Activated naive CD4-positive, alpha-beta T cell treated with Interleukin-2 at 50 U/mL for 16 hours (primary cell): ENCODE measurements at places on chromosomes 12 and 14.

DNA sequence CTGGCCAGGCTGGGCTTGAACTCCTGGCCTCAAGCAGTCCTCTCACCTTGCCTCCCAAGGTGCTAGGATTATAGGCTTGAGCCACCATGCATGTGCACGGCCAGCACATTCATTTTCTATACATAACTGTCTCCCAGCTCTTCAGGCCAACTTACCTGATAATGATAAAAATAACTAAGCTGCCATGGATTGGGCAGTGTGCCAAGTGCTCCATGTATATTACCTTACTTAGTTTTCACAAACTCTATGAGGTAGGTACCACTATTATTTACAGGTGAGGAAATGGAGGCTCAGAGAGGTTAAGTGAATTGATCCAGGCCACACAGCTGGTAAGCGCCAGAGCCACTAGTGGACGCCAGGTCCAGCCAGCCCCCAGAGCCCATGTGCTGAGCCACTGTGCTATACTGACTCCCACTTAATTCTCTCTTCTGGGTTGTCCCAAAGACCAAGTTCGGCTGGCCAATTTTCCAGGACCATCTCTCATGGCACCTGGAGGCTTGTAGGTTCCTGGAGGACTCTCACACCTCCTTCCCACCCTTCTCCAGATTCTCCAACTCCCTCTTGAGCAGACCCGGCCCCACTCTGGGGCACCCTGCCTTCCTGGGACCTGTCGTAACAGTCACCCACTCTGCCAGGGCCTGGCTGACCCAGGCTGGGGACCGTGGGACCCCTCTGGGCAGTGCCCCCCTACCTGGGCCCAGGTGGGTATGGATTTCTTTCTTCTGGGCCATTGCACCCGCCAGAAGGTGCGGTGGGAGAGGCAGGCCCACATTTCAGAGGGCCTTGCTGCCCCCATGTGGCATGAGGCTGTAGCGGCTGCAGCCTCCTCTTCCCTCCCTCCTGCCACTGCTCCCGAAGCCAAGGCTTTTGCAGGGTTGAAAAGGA, 30.2 kb upstream of the CIPC start:
- DNase-seq, result peak; percentile 64

GRCh38 chr12:95990136-95990535, 6.0 kb downstream of the HAL start:
- no peak for DNase-seq

- no peak for DNase-seq
Measured at GRCh38 chr14:56224691-56225681, 106.8 kb downstream of the PELI2 start.

DNA sequence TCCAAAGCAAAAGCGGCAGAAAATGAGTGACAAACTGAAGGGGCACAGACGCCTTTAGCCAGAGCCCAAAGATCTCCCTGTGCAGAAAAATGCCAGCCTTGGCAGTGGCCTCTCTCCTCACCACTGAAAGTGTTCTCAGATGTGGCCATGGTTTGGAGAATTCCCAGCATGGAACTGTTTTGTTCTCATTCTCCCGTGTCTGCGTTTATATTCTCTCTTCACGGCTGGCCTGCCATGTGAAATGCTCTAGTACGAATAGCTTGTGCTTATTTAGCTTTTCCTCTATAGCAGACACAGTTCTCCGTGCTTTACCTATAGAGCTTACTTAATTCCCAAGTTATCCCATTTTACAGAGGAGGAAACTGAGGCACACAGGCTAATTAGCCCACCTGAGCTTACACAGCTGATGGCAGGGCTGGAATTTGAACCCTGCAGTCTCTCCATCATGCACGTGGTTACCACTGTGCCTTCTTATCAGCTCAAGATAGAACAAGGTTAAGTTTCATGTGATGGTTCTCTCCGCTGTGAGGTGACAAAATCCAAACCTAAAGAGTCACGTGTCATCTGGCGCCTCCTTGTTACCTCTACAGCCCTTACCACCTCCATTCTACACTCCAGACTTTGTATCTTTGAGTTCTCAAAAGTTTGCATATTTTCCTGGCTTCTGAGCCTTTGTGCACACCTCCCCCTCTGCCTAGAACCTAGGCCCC, 141.6 kb downstream of the GCH1 start:
- no peak for DNase-seq

GRCh38 chr12:49043856-49044258, 16.7 kb downstream of the KMT2D start:
- DNase-seq, result peak; percentile 77

- no peak for DNase-seq
Measured at GRCh38 chr12:124109760-124110159, 136.7 kb downstream of the ZNF664 start.

DNA sequence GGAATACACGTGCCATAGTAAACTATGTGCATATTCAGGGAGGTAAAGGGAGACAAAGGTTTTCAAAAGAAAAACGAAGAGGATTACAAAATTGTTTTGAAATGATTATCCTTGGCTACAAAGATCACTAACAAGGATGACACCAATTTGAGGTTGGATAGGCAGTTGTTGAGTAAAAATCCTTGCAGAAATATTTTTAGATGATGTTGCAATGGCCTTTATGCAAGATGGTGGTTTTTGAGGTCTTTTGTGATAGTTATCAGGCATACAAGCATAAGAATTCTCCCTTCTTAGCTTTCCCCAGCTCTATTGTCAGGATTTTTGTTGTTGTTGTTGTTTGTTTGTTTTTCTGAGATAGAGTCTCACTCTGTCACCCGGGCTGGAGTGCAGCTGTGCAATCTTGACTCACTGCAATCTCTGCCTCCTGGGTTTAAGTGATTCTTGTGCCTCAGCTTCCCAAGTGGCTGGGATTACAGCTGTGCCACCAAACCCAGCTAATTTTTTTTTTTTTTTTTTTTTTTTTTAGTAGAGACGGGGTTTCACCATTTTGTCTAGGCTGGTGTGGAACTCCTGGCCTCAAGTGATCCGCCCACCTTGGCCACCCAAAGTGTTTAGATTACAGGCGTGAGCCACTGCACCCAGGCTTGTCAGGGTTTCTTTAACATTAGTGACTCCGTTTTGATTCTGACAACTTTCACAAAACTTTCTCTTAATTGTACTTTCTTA, 7.8 kb downstream of the RNASE1 start:
- no peak for DNase-seq

- DNase-seq, result no peak
Measured at GRCh38 chr12:132239392-132239791, 90.0 kb downstream of the GALNT9 start.

GRCh38 chr12:80129895-80130530, 30.7 kb downstream of the OTOGL start:
- DNase-seq, result no peak

GRCh38 chr12:73599268-73599667, 938.4 kb upstream of the ATXN7L3B start:
- DNase-seq, result no peak

DNA sequence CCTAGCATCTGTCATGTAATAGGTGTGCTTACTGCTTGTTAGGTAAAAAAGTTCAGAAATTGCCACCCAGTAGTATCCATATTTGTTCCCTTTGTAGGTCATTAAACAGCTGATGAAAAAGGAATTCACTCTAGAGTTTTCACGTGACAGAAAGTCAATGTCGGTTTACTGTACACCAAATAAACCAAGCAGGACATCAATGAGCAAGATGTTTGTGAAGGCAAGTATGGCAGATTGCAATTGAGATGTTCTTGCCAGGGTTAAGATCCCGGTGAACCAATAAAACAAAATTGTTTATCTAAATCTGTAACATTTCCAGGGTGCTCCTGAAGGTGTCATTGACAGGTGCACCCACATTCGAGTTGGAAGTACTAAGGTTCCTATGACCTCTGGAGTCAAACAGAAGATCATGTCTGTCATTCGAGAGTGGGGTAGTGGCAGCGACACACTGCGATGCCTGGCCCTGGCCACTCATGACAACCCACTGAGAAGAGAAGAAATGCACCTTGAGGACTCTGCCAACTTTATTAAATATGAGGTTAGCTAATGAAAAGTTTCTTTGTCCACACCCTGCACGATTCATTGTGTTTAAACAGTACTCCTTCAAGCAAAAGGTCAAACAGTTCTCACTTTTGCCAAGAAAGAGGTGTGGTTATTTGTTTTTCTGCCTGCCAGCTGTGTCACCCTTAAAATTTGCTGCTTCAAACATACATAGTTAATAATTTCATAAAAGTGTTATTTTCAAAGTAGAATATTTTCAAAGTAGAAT, 58.3 kb downstream of the ATP2A2 start:
- DNase-seq, result no peak

DNA sequence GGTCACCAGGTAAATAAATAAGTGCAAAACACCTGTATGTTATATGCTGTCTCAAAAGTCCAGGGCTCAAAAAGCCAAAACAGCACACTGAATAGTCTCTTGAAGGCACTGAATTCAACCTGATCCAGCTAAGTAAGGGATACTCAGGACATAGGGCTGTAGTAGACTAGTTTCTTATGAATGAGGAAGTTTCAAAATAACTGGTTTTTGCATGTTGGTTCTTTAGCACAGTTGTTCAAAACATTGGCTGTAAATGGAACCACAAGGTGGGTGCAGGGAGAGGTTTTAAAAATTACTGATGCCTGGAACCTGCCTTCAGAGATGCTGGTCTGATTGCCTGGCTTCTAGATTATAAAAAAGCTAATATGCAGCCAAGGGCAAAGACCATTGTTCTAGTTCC, 34.1 kb downstream of the NDUFA12 start:
- DNase-seq, result no peak

DNA sequence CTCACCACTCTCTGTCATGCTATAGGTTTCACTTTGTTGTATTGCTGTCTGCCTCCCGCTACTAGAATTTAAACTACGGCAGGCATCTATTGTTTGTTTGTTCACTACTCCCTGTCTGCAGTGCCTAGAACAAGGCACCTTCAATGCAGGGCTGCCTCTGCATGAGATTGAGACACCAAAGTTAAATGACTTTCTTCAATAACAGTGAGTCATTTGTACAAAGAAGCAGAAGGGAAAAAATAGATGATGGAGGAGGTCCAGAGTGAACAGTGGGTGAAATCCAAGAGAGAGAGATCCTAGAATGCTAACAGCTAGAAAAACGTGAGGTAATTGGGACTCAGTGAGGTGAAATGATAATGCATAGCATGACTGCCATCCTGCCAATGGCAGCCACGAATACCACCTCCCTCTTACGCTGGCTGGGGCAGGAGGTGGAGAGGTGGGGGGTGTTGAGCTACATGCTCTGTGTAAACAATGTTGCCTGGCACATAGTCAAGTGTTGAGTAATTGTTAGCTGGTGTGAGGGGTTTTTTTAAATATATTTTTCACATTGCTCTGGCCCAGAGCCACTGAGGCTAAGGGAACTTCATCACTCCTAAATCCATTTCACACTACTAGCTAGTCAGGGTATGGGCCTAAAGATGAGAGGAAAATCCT, 367.6 kb downstream of the RPS29 start:
- DNase-seq, result no peak

DNA sequence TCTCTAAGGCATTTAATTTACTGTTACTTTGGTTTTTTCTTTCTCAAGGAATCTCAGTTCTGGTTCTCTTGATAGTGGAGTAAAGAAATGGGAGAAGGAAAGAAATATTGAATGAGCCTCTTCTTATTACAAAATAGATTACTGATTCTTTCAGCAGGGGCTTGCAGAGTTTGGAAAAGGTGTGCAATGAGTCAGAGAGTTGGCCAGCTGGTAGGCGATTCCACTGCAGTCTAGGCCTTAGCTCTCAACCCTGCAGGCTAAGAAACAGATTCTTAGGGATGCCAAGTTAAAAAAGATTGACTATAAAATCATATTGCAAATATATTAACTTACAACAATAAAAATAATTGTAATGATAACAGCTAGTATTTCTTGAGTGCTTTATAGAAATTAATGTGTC, 25.8 kb downstream of the NR1H4 start:
- DNase-seq, result no peak

DNA sequence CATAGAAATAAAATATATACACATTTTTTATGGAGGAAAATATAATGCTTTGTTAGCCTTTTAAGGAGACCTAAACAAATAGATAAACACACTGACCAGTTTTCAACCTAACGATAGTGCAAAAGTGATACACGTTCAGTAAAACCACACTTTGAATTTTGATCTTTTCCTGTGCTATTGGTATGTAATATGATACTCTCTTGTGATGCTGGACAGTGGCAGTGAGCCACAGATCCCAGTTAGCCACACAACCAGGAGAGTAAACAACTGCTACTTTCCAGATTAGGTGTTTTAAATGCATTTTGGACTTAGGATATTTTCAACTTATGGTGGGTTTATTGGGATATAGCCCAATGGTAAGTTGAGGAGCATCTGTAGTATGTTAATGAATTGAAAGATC, 243.1 kb downstream of the ERC1 start:
- no peak for DNase-seq

DNA sequence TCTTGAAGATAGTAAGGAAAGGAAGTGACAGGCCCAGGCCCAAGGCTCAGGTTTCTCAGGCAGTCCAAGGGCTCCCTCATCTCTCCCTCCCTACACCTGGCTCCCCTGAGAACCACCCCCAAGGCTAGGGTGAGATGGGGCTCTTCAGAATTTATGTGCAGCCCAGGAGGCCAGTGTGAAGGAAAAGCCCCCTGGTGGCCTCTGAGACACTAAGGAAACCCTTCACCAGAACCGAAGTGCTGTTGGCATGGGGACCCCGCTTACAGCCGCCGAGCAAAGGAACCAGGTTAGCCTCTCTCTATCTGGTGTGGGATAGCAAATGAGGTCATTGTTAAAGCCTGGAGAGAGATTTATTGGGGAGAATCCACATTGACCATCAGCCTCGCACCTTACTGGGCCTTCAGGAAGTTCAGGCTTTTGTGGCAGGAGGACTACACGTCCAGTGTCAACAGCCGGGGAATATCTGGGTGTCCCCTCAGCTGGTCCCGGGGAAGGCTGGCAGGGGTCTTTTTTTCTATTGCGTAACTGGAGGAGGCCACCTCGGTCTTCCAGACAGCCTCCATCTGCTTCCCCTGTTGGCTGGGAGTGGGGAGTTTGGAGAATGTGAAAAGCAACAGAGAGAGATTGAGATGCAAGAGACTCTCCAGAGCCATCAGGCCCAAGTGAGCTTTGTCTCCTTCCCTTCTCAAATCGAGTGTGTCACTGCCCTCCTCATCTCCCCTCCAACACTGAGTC, 18.1 kb downstream of the FAM186B start:
- DNase-seq, result no peak

DNA sequence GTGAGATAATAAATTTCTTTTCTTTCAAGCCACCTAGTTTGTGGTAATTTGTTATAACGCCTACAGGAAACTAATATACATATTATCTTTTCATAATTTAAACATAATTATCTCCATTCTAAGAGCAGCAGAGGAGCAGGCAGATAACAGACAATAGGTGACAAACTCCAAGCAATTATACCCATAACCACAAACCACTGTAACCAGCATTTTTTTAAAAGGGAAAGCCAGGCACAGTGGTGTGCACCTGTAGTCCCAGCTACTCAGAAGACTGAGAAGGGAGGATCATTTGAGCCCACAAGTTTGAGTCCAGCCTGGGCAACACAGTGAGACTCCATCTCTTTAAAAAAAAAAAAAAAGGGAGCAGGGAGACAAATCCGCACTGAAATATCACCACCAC, 54.9 kb downstream of the ATF7 start:
- no peak for DNase-seq
